Cortex of kidney (tissue), 1 donor: ENCODE measurements at places on chromosomes 13 and 19.

DNA sequence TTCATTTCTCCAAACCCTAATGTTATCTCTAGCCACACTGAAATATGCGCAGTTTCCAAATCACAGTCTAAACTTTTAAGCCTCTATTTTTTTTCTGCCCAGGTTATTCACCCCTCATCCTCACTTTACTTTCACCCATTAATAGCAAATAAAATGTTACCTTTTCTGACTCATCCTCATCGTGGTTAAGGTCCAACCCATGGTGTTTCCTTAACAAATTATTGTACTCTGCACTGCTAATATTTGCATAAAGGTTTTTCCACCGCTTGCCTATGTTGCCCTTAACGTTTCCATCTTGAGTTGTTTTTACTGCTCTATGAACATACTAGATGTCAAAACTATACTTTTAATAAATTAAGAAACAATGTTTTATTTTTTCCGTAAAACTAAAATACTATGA, 780.9 kb upstream of the KLHL1 start:
- DNase-seq = no peak

GRCh38 chr13:65613004-65613403, 1617.1 kb downstream of the PCDH9 start:
- no peak for DNase-seq

- DNase-seq = no peak
Measured at GRCh38 chr13:79384022-79384610, 21.9 kb downstream of the RBM26 start.

GRCh38 chr19:46748325-46749109, 2.3 kb upstream of the STRN4 start:
- DNase-seq = no peak

DNA sequence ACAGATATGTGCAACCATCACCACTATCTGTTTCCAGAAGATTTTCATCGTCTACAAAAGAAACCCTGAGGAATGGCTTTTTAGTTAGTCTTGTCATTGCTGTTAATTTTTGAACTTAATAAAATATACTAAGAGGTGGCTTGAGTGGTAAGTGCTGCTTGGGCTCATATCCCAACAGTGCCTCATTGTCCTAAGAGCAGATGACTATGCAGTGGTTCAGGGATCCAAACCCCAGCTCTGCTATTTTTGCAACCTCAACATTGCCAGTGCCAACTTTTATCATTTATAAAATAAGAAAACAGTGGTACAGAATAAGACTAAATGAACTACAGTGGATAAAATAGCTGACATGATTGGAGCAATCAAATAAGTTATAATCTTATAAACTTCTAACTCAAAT, 123.2 kb upstream of the SLC7A1 start:
- DNase-seq = no peak

DNA sequence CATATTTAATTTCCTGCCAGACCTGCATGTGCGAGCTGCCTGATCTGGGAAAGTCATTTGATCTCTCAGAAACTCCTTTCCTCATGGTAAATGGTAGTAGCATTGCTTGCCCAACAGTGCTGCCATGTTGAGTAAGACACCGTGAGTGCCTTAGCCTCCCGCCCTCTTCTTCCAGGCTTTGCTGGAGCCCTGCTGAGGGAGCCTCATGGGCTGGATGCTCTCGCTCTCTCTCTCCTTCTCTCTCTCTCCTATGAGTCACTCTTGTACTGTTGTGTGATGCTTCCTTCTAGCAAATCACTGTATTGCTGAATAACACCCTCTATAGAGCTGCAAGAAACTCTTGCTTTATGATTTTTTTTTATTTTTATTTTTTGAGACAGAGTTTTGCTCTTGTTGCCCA, 365.5 kb downstream of the UQCRFS1 start:
- DNase-seq = no peak
